ENCODE measurements at places on chromosomes 12 and 14.

- no peak for DNase-seq
Measured at GRCh38 chr14:49896966-49897365, 4.1 kb downstream of the ARF6 start.

GRCh38 chr14:100546051-100546443 is 41.2 kb downstream of the BEGAIN start:
- DNase-seq = no peak

DNA sequence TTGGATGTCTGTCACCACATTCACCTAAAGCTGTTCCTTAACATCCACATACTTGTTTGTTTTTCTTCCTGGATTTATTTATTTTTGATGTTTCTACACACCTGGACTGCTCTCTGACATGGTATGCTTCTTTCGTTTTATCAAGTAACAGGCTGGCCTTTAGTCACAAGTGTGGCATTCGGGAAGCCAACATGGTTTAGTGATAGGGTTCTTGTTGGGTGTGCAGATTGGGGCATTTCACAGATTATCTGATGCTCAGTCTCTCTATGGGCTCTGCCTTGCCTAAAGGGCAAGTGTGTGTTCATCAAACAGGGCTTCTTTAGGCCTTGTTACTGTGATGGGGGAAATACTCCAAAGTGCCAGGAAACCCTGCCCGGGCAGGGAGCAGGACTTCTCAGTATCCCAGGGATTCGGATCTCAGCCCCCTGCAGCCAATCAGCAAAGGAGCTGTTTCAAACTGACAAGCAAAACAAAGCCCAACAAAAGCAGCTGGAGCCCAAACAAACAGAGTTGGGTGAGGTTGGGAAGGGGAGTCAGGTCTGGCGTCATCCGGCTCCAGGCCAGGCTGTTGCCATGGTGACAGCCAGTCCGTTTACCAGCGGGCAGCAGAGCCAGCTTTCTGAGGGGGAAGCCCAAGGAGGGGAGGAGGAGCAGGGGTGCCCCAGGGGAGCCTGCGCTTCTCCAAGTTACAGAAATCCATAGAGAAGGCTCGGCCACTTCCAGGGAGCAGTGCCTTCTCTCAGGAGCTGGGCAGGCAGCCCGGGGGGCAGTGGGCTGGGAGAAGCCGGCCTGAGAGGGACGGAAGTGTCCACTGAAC is 31.9 kb downstream of the FOS start:
- peak; percentile 89 for DNase-seq

DNA sequence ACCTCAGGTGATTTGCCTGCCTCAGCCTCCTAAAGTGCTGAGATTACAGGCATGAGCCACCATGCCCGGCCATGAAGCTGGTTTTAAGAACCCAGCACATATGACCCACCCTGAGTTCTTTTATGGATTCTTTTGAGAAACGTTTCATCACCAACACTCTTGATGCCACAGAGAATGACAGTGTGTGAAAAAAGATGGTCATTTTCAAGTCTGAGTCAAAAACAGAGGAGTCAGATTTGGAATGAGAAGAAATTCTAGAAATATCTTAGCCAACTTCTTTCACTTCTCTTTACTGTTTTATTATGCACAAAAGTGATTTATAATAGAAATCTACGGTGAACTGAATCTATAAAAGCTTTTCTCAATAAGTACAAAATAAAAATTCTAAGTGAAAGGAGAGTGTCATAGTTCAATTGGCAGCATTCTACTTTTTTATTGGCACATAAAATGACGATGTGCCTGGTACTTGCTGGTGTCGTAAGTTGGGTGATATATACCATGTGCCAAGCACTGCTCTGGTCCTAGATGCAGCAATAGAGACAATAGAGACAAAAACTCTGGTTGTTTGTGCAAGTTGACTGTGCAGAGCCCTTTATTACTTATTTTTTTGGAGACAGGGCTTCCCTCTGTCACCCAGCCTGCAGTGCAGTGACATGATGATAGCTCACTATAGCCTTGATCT is 33.9 kb downstream of the CCDC177 start:
- no peak for DNase-seq

DNA sequence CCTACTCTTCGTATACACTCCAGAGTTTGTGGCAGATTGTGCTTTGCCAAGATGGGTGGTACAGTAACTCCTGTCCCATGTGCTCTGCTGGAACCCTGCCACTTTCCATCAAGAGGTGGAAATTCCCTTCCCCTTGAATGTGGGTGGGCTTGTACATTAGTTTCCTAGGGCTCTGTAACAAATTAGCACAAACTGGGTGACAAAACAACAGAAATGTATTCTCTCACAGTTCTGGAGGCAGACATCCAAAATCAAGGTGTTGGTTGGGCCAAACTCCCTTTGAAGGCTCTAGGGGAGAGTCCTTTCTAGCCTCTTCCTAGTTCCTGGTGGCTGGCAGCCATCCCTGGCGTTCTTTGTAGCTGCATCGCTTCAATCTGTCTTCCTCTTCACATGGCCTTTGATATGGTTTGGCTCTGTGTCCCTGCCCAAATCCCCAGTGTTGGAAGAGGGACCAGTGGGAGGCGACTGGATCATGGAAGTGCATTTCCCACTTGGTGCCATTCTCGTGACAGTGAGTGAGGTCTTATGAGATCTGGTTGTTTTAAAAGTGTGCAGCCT is 117.5 kb downstream of the VRK1 start:
- no peak for DNase-seq

DNA sequence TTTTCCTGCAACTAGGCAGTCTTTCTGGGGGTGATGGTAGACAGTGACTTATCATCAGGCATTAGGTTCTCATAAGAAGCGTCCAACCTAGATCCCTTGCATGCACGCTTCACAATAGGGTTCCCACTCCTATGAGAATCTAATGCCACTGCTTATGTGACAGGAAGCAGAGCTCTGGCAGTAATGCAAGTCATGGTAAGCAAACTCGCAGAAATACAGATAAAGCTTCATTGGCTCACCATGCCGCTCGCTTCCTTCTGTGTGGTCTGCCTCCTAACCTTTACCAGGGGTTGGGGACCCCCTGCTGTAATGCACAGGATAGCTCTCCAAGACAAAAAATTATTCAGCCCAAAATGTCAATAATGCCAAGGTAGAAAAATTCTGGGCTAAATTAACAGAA is 864.2 kb downstream of the TRHDE start:
- no peak for DNase-seq

GRCh38 chr14:99261912-99262787 is 9.8 kb downstream of the BCL11B start:
- DNase-seq = no peak

DNA sequence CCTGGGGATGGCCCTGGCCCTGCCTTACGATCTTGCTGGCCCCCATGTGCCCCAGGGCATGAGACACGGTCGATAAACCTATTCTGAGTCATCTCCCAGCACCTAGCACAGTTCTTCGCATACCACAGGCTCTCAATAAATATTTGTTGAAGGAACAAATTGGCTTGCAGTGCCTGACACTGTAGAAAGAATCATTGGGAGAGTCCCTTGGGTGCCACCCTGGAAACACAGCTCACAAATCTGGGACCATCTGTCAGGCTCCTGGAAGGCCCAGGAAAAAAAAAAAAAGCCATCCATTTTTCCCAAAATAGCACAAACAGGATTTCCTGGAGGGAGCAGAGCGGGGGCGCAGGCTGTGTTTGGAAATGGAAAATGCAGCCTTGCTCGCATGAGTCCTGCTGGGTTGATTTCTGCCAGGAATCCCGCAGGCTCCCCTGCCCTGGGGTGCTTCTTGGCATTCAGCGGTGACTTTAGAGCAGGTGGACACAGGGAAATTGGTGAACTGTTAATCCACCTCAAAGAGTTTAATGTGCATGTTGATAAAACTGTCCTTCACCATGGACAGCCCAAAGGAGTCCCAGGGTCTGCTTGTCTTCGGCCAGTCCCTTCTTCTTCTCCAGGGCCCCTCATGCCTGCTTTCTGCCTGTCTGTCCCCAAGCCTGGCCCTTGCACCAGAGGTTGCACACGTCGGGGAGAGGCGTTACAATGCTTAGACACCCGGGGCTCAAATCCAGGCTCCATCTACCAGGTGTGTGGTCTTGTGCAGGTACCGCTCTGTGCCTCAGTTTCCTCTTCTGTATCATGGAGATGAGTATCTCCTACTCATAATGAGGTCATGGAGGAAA is 106.1 kb upstream of the RFLNA start:
- DNase-seq = no peak

Measured in sciatic nerve (tissue), 2 donors.